Uterine smooth muscle cell (primary cell): ENCODE measurements at places on chromosomes 2 and 18. TPM values are rescaled to one million over a fixed set of nuclear protein-coding genes. Genes with fewer than 3 reads are reported as not detected.

The MCM6 gene
- total RNA-seq = 22.6 and 50.7 TPM in 2 replicates

The PRLH gene
- total RNA-seq = not detected in 2 replicates

The ATP9B gene
- total RNA-seq = 24.7 and 26.5 TPM in 2 replicates

The MC5R gene
- not detected in 2 replicates for total RNA-seq

The CFAP65 gene
- total RNA-seq = not detected in 2 replicates

The MOCOS gene
- 2.2 and 5.6 TPM in 2 replicates for total RNA-seq

The ECEL1 gene
- not detected in 2 replicates for total RNA-seq

The FRZB gene
- 0.11 and 0.12 TPM in 2 replicates for total RNA-seq

The RNF152 gene
- total RNA-seq = 9.3 and 15.4 TPM in 2 replicates
